ENCODE measurements at places on chromosomes 6 and 20.
A peak's percentile ranks its signal among the peaks of the same experiment; 100 is the strongest.

- no peak for DNase-seq
Observed at GRCh38 chr6:144338951-144339700, 54.0 kb downstream of the UTRN start.

- DNase-seq, result no peak
Observed at GRCh38 chr6:120874422-120874821, 459.9 kb downstream of the TBC1D32 start.

DNA sequence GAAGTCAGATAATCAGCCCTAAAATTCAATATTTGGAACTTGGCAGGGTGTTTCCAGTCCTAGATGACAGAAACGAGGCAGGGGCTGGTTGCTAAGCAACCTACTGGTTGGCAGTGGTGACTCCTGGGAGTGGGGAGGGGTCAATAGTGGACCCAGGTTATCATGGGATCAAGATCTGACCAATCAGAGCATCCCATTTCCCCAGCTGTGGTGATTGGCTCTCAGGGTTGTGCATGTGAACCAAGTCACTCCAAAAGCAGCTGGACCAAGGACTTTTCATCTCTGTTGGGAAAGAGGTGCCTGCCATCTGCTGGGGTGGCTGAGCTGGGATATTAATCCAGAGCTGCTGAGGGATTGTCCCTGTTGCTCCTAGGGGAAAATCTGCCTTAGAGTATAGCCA, 253.4 kb downstream of the PREX1 start:
- DNase-seq, result no peak

- no peak for DNase-seq
Observed at GRCh38 chr20:16639027-16639941, 66.0 kb upstream of the KIF16B start.

GRCh38 chr20:2261629-2262028, 34.2 kb upstream of the TGM3 start:
- DNase-seq, result no peak

- DNase-seq, result no peak
Observed at GRCh38 chr6:87736809-87737540, 34.9 kb upstream of the AKIRIN2 start.

GRCh38 chr6:75204217-75204958, 1.5 kb downstream of the COL12A1 start:
- DNase-seq, result no peak

GRCh38 chr6:26056583-26057350, 30.5 kb upstream of the HFE start:
- DNase-seq, result no peak

- no peak for DNase-seq
Observed at GRCh38 chr6:49551866-49552129, 1.3 kb downstream of the C6orf141 start.

GRCh38 chr20:32183947-32184635, 23.5 kb downstream of the PLAGL2 start:
- DNase-seq, result no peak

- DNase-seq, result no peak
Observed at GRCh38 chr6:48135323-48136084, 24.5 kb upstream of the PTCHD4 start.

- DNase-seq, result no peak
Observed at GRCh38 chr6:108809211-108809610, 39.0 kb upstream of the ARMC2 start.

GRCh38 chr6:170177772-170178560, 112.9 kb downstream of the DLL1 start:
- DNase-seq, result no peak

- DNase-seq, result no peak
Observed at GRCh38 chr6:14272737-14273085, 155.1 kb downstream of the CD83 start.

- no peak for DNase-seq
Observed at GRCh38 chr6:109793792-109794191, 102.7 kb downstream of the FIG4 start.

- DNase-seq, result no peak
Observed at GRCh38 chr6:122825163-122825562, 36.1 kb downstream of the SMPDL3A start.

GRCh38 chr6:57301757-57302156, 15.7 kb upstream of the PRIM2 start:
- no peak for DNase-seq

GRCh38 chr20:45318386-45318939, 10.4 kb upstream of the MATN4 start:
- DNase-seq, result no peak

- DNase-seq, result no peak
Observed at GRCh38 chr20:52793339-52793963, 178.7 kb upstream of the TSHZ2 start.

- no peak for DNase-seq
Observed at GRCh38 chr6:104908031-104908887, 48.5 kb upstream of the HACE1 start.

DNA sequence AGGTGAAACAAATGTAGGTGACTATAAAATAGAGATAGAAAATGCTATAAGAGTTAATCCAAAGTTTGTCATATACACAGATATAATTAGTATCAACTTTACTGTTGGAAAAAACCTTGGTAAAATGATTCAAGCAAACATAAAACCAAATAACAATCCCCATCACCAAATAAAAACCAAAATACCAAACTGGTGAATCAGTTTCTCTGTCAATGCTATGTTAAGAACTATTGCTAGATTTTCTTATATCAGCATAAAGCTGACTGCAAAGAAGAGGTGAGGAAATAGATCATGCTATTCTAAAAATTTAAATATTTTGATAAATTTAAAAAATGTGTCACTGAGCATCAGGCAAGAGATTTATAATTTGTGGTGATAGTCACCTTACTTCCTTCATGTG, 658.4 kb downstream of the PHF3 start:
- no peak for DNase-seq

GRCh38 chr20:50364542-50364941, 145.6 kb upstream of the PTPN1 start:
- no peak for DNase-seq

DNA sequence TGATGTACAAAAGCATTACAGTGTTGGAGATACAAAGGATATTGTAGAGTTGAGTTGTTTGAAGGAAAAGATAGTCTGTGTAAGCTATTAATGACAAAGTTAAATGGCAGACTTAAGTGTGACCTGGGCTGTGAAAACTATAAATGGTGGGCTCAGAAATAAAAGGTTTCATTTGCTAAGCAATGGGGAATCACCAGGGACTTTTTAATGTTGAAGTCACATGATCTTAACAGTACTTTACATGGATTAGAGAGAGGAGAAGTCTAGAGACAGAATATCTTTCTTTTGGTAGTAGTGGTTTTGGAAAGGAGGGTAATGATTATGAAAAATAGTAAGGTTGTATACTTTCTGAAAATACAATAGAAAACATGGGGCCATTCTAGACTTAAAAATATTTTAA, 67.1 kb downstream of the SCAF8 start:
- DNase-seq, result no peak

GRCh38 chr6:165883851-165884640, 221.0 kb upstream of the PDE10A start:
- DNase-seq, result no peak

DNA sequence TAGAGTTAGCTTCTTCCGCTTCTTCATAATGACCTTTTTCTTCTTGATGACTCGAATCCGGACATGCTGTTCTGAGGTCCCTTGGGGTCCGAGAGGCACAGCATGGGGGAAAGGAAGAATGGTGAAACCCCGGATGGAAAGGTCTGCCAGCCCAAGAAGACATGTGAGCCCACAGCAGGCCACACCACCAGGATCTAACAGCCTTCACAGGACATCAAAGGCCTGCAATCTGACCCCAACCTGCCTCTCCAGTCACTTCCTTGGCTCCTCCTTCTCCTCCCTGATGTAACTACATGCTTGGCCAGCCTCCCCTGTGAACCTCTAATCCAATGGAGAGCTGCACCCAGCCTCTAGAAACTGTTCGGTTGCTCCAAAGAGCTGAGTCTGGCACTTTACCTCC, 1.6 kb downstream of the CPXM1 start:
- no peak for DNase-seq

- no peak for DNase-seq
Observed at GRCh38 chr20:1907586-1907985, 12.4 kb downstream of the SIRPA start.

DNA sequence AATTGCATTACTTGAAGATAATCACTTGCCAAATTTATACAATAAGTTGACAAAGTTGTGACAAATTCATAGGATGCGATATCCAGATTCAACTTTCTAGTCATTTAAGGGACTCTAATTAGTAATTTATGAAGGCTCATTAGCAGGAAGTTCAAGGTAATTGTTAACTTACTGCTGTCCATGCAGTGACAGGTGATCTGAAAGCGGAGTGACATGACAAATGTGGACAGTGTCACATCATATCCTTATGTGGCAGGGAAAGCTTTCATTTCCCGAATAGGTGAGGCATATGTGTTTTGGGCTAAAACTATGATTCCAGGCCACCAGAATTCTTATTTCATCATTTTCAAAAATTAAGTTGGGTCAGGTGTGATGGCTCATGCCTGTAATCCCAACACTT, 115.9 kb upstream of the BMP2 start:
- DNase-seq, result no peak

GRCh38 chr20:22821796-22822195, 213.3 kb upstream of the SSTR4 start:
- no peak for DNase-seq

GRCh38 chr6:142861711-142862110, 83.3 kb downstream of the HIVEP2 start:
- DNase-seq, result no peak

- DNase-seq, result no peak
Observed at GRCh38 chr6:140602431-140603248, 1228.2 kb upstream of the CITED2 start.

DNA sequence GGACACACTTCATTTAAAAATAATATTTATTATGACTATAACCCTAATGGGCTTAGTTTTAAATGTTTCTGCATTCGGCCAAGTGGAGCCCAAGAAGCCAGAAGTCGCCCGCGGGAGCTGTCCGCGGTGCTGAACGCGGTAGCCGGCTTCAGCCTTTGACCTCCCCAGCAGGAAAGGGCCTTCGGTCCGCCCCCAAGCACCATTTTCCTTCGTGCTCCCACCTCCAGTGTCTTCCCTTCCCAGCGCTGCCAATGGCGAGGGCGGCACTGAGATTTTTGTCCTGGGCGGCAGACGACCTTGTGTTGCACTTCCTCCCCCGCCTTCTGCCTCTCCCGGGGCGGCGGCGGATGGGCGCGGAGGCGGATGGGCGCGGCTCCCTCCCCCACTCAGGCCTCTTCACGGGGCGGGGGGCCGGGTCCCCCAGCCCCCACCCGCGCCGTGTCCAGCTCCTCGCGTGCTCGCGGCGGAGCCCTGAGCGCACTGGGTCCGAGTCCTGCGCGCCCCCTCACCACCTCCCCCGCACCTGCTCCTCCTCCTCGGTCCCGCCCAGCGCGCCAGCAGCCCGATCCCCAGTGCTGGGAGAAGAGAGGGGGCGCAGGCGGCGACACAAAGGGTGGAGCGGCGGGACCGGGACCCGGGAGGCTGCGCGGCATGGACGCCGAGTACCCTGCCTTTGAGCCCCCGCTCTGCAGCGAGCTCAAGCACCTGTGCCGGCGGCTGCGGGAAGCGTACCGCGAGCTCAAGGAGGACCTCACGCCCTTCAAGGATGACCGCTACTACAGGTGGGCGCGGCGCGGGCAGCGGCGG, 23.6 kb upstream of the TMEM181 start:
- DNase-seq, result peak; percentile 48

DNA sequence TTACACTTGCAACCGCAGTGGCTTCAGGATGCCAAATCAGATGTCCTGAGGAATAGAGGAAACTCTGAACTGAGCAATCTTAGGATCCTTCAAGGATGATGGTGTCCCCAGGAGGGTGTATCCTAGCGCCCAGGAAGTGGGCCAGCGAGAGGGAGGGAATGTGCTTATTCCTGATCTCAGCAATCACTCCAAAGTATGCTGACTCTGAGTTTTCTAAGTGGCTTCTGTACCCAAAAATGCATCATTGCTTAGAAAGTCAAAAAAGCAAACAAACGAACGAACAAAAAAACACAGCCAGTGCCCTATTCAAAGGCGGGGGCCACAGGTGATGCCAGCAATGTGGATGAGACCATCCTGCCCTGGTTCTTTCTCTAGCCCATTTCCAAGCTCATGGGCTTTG, 230.6 kb downstream of the NRN1 start:
- no peak for DNase-seq

DNA sequence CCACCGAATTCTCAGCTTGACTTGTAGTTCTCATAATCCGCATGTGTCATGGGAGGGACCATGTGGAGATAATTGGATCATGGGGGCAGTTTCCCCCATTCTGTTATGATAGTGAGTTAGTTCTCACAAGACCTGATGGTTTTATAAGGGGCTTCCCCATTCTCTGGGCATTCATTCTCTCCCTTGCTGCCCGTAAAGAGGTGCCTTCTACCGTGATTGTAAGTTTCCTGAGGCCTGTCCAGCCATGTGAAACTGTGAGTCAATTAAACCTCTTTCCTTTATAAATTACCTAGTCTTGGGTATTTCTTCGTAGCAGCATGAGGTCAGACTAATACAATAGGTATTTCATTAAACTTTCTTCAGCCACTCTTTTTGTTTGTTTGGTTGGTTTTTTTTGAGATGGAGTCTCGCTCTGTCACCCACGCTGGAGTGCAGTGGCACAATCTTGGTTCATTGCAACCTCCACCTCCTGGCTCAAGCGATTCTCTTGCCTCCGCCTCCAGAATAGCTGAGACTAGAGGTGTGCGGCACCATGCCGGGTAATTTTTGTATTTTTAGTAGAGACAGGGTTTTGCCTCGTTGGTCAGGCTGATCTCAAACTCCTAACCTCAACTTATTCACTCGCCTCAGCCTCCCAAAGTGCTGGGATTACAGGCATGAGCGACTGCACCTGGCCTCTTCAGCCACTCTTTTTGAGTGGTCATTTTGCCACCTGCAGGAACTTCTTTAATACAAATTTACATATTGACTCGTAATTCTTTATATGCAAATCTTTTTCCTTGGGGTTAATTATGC, 36.3 kb downstream of the GSTA2 start:
- DNase-seq, result no peak

DNA sequence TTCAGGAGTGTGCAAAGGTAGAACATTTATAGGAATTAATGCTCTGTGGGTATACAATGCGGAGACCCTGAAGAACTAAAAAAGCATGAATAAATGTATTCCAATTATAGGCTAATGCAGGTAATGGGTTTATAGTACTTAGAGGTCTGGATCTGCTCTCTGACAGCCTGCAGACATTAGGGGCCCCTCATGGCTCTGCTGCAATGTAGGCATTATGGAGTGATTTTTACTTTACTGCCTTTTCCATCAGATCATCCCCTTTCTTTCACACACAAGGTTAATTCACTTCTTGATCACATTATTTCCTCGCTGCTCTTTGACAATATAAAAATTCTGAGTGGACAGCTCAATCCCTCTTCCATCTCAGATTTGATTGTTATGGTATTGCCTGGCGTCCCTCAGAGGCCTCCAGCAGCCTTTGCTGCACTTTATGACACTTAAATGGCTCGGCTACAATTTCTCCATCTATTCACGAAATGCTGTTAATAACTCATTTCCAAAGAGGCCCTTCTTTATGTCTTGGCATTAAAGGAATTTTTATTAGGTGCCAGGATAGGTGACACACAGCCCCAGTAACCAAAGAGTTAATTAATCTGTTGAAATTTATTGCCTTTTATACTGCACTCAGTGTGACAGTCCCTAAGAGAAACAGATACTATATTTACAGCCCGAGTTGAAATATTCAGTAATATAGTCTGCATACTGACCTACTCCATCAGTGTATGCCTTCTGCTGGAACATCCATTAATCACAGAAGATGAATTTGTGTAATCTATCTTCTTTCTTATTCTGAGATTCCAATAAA, 33.4 kb upstream of the SLC35B3 start:
- no peak for DNase-seq
